ENCODE measurements at places on chromosomes 13 and 19. TPM values are rescaled to one million over a fixed set of nuclear protein-coding genes. Genes with fewer than 3 reads are reported as not detected.

Gene NDUFA3
- 167 TPM for total RNA-seq

Gene BRME1
- 2.1 TPM for total RNA-seq

GRCh38 chr13:73822668-73823592 lies 311.3 kb downstream of the KLF12 start:
- peak; percentile 68 for DNase-seq
- no peaks in the 10 kb centered on the region for H3K27me3 ChIP-seq
- no peaks in the 10 kb centered on the region for H3K4me1 ChIP-seq

- H3K27me3 ChIP-seq, result peaks cover 18% of the 10 kb centered on the region
- no peak overlapping the region for H3K4me3 ChIP-seq
- peaks cover 21% of the 10 kb centered on the region for H3K4me1 ChIP-seq
- H3K27ac ChIP-seq, result no peak overlapping the region
- no peak for DNase-seq
Measured at GRCh38 chr13:113118261-113119021, 4.2 kb upstream of the F10 start.

GRCh38 chr19:17505223-17505622 lies 6.2 kb upstream of the PGLS start:
- no peak overlapping the region for H3K4me3 ChIP-seq
- peak; percentile 76 for DNase-seq
- H3K27me3 ChIP-seq, result no peaks in the 10 kb centered on the region

DNA sequence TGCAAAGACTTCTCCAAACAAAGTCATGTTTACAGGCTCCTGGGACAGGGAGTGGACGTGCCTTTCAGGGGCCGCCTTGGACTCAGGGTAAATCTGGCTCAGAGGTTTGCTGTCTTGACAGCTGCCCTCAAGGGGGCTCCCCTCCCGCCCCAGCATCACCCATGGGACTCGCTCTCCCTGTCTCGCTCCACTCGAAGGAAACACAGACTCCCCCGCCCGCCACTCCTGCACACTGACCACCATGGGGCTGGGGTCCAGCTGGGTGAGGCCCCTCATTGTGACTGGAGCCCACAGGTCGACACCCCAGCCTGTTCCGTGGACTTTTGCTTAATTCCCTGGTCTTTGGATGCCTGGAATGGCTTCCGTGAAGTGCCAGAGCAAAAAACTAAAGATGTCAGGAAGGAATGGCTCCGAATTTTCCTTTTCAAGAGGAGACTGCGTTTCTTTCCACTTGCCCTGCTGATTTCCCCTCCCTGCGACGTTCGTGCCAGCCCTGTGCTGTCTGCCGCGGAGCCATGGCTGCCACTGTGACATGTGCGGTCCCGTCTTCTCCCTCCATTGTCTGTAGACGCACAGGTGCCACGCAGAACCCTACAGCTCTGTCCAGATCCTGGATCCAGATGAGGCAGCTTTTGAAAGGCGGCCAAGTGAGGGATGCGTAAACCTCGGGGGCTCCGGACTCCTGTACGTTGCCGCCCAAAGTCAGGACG lies 48.6 kb downstream of the MCF2L start:
- H3K4me1 ChIP-seq, result no peaks in the 10 kb centered on the region
- H3K27me3 ChIP-seq, result no peaks in the 10 kb centered on the region
- H3K36me3 ChIP-seq, result peaks cover 29% of the 10 kb centered on the region
- no peak overlapping the region for H3K4me3 ChIP-seq
- DNase-seq, result no peak
- H3K27ac ChIP-seq, result no peak overlapping the region

DNA sequence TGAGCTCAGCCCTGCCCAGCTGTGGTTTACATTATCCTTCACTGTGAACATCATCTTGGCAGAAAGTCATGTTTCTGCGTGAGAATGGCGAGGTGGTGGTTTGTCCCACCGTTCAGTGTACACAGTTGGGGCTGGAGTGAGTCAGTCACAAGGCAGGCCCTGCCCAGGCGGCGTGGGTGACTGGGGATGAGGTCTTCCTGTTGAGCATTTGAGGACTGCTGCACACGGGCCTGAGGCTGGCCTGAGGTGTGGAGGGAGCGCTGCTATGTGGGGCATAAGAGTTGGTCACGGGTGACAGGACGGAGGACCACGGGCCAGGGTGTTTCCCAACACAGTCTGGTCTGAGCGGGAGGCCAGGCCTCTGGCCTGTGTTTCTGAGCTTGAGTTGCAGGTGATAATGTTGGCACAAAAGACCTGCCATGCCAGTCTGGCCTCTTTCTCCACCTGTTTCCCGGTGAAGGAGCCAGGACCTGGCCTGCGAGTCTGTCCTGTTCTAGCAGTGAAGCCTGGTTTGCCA lies 13.4 kb upstream of the C19orf33 start:
- no peaks in the 10 kb centered on the region for H3K36me3 ChIP-seq
- peak; percentile 74 for DNase-seq
- no peaks in the 10 kb centered on the region for H3K27me3 ChIP-seq
- H3K4me1 ChIP-seq, result peaks cover 24% of the 10 kb centered on the region
- no peak overlapping the region for H3K4me3 ChIP-seq

DNA sequence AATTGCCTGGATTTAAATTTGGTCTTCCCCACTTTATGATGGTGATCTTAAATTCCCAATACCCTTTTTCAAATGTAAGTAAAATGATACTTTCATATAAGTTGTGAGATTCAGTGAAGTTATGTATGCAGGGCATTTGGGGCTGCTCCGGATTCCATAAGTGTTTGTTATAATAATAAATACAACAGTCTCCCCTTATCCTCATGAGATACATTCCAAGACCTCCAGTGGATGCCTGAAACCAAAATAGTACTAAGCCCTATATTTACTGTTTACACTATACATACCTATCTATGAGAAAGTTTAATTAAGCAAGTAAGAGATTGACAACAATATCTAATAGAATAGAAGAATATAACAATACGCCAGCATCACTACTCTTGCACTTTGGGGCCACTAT lies 2237.8 kb downstream of the PCDH9 start:
- no peaks in the 10 kb centered on the region for H3K4me1 ChIP-seq
- DNase-seq, result no peak
- no peaks in the 10 kb centered on the region for H3K27me3 ChIP-seq
- H3K27ac ChIP-seq, result no peak overlapping the region

- H3K4me3 ChIP-seq, result no peak overlapping the region
- peaks cover 16% of the 10 kb centered on the region for H3K27me3 ChIP-seq
- no peak for DNase-seq
- H3K27ac ChIP-seq, result no peak overlapping the region
Measured at GRCh38 chr19:57321751-57322150, 1.5 kb downstream of the ZNF543 start.

- H3K27ac ChIP-seq, result no peak overlapping the region
- DNase-seq, result no peak
- H3K27me3 ChIP-seq, result no peaks in the 10 kb centered on the region
- H3K4me3 ChIP-seq, result no peak overlapping the region
Measured at GRCh38 chr19:16969135-16969534, 57.5 kb downstream of the CPAMD8 start.

Data from muscle of leg (tissue), 16 donors.